ENCODE measurements at places on chromosomes 5 and 9.

GRCh38 chr5:93887678-93888077, 146.3 kb upstream of the POU5F2 start:
- no peak for DNase-seq

DNA sequence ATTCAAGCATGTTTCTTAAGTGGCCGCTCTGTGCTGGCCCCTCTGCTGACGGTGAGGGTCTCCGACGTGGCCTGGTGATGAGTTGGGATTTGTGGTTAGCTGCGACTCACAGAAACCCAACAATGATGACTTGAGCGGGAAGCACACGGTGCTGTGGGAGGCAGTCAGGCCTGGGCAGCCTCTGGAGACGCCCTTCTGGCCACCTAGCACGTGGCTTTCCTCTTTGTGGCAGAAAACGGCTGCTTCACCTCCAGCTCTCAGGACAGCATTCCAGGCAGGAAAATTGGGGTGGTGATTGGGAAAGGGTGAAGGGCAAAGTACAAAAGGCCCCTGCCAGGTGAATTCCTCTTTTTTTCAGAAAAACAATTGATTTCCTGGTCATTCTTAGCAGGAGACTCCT, 17.5 kb upstream of the IER5L start:
- DNase-seq: no peak

- no peak for DNase-seq
Measured at GRCh38 chr5:32138839-32139493, 35.2 kb downstream of the GOLPH3 start.

GRCh38 chr5:138064526-138064925, 19.3 kb upstream of the WNT8A start:
- no peak for DNase-seq

GRCh38 chr5:28603869-28604268, 1565.5 kb upstream of the CDH9 start:
- DNase-seq: no peak

GRCh38 chr5:39505363-39505762, 80.6 kb upstream of the DAB2 start:
- no peak for DNase-seq

GRCh38 chr9:98899408-98900056, 44.2 kb upstream of the COL15A1 start:
- no peak for DNase-seq

DNA sequence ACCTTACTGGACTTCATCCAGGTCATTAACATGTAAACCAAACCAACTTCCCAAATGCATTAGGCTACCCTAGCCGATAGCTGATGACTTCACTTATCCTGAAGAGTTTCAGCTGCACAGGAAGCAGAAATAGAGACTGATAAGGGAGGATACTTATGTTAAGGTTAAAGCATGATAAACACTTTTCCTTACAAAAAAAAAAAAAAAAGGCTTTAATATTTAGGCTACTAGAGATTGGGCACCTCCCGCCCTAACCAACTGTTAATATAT, 1.6 kb upstream of the MEF2C start:
- no peak for DNase-seq

GRCh38 chr5:43298443-43298842, 14.8 kb downstream of the HMGCS1 start:
- no peak for DNase-seq

All from HEK293T (cell line).